CD4-positive, alpha-beta T cell treated with Interleukin-1 beta for 1 hour (primary cell): ENCODE measurements at places on chromosomes 5 and 9.
A peak's percentile ranks its signal among the peaks of the same experiment; 100 is the strongest.

GRCh38 chr5:135032999-135033861 lies 798 bp downstream of the PITX1 start:
- DNase-seq, result no peak

DNA sequence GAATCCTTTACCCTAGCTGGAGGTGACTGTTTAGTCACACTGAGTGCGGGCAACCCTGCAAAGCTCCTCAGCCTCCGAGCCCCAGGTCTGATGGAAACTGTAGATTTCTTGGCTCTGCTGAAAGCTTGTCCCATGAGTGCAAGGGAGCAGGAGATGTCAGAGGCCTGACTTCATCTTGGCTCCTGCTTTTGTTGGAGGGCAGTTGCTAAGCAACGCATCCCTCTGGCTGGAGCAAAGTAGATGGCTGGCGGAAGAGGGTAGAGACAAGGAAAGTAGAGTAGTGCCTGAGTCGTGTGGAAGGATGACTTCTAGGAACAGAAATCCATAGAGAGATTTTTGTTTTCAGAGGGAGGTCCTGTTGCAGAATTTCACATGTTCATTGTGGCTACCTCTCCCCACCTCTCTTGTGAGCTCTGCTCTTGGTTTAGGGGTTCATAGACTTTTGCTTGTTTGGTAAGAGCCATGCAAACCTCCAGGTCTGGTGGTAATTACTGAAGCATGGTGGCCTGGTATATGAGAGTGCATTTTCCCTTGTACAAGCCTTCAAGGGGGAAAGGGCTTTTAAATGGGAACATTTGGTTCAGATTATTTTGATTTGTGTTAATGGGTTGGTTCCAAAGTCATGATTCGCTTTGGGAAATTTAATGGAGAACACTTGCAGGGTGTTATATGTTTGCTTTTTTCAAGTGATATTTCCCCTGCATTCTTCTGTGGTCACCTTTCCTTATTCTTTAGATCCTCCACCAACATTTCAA lies 71.5 kb downstream of the ARHGAP26 start:
- no peak for DNase-seq

DNA sequence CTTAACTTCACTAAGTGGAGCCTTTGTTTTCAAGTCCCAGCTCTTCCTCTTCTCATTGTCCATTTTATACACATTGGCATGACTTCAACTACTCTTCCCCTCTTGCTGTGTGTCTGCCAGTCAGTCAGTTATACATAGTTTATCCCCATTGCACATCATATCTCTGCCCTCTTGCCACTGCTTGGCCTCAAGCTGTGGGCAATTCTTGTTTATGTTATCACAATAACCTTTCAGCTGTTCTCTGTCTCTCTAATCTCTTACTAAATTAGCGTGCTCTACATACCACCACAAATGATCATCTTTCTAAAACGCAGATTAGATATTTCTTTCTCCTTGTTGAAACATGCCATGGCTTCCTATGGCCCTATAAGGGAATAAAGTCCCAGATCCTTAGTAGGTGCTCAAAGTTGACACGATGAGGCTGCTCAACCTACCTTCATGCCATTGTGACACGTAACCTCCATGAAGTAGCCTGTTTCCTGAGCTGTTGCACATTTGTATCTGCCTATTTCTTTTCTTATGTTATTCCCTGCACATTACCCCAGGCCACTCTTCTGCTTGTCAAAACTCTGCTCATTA lies 239.3 kb downstream of the GAS1 start:
- DNase-seq, result no peak

DNA sequence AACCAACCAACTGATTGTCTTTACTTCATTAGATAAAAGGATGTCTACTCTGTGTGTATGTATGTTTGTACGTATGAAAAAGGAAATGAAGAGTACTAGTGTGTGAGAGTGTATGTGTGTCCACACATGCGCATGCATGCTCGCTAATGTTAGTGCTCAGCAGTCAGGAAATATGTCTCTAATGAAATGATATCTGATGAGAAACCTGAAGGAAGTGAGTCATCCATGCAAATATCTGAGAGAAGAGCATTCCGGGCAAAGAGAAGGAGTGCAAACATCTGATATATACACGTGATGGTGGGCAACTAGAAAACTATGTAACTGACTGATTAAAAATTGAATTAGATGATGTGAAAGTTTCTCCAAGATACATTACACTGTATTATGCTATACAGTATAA lies 29.6 kb upstream of the UGCG start:
- DNase-seq, result peak; percentile 30

- DNase-seq, result no peak
Observed at GRCh38 chr5:9820691-9821449, 190.7 kb upstream of the TAS2R1 start.

GRCh38 chr5:73757416-73757815 lies 131.4 kb downstream of the ARHGEF28 start:
- no peak for DNase-seq

DNA sequence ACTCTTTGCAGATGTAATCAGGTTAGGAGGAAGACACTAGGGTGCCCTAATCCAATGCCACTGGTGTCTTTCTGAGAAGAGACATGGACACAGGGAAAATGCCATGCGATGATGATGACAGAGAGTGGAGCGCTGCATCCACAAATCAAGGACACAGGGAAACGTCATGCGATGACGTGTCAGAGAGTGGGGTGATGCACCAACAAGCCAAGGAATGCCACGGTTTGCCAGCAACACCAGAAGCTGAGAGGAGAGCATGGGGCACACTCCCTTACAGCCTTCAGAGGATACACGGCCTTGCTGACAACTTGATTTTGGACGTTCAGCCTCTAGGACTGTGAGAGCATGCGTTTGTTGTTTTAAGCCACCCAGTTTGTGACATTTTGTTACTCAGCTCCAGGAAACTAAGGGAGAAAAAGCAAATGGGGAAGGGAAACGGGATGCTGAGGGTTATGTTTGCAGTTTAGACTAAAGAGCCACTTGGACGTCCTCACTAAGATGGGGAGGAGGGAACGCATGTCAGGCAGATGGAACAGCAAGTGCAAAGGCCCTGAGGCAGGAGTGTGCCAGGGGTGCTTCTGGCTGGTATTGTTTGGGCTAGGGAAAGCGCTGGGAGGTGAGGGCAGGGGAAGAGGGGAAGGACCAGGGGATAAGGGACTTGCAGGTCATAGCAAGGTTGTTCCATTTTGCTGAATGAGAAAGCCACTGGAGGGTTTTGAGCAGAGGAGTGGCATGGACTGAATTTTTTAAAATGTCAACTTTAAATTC lies 2.5 kb upstream of the TENT4A start:
- no peak for DNase-seq

DNA sequence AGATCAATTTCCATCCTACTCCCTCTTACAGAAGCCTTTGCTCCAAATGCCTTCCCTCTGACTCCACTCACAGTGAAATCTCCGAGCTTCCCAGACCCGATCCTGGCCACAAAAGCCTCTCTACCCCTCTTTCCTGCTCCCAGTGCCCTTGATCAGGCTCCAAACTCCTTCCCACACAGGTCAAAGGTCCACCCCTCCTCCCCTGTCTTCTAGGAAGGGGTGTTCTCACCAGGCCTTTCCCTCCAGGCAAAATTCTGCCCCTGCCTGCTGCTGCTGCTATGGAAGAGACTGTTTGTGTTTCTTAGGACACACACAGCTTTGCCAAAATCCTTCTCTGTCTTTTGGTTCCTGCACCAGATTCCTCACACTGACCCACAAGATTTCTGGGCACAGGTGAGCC lies 85.8 kb upstream of the ALDH1A1 start:
- DNase-seq, result no peak

- DNase-seq, result no peak
Observed at GRCh38 chr9:124340219-124341069, 74.8 kb downstream of the PSMB7 start.

GRCh38 chr5:149497357-149497756 lies 53.9 kb downstream of the CSNK1A1 start:
- no peak for DNase-seq

GRCh38 chr5:150245111-150245789 lies 44.3 kb downstream of the CAMK2A start:
- DNase-seq, result no peak

- DNase-seq, result no peak
Observed at GRCh38 chr5:27963050-27963783, 924.8 kb upstream of the CDH9 start.

DNA sequence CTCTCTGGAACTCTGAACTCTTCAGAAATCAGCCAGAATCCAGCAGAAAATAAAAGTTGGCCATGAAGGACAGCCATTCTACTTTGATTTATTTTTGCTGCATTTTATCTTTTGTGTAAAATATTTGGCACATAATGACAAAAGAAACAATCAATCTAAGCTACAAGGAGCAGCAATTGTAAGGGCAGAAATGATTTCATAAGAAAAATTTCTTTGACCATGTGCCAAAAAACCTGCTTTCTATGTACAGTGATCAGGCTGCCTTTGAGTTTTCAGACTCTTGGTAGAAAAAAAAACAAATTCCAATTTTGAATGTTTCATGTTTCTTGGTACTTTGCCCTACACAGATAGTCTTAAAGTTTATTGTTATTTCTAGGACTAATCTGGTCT lies 69.8 kb upstream of the SLC1A3 start:
- no peak for DNase-seq

GRCh38 chr5:31639481-31640411 lies 815 bp downstream of the PDZD2 start:
- DNase-seq, result no peak

DNA sequence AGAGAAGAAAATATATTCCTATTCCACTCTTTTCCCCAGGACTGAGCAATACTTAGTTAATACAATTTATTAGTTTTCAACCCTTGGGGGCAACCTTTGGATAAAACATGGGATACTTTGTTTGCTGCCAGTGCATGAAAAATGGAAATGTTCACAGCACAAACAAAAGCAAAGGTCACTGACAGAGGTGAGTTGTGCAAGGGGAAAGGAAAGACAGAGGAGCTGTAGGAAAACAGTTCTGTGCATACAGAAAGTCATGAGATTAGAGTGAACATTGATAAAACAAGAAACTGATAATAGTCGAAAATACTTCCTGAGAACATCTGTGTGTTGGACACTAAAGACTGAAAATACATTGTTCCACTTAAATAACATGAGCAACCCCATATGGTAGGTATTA lies 779.8 kb downstream of the TLE4 start:
- DNase-seq, result no peak

DNA sequence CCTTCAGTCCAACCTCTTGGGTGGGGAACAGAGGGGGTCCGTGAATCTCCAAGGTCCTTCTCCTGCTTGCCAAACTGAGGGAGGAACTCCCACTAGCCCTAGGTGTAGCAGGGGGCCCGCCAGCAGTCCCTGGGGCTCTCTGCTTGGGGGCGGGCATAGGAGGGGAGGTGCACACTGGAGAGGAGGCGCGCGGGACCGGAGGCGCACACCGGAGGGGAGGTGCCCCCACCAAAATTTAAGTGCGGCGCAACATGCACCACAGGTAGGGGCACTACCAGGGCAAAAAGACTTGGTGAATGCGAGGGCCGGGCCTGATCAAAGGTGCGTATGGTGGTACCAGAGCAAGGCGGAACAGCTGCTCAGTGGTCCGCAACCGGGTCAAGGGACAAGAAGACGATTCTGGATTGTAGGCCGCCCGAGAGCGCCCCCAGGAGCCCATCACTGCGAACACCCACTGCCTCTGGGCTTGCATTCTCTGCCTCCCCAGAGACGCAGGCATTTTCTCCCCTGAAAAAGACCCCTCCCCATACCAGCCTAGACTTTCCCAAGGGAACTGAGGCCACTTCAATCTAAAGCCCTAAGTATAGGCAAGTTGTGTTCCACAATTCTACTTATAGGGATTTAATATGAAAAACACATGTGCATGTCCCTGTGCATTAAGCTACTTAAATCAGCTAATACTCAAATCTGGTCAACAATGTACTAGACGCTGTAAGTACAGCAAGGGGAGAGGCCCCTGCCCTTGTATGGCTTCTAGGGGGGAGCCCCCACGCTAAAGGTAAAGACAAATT lies 50.6 kb downstream of the TGFBI start:
- no peak for DNase-seq

DNA sequence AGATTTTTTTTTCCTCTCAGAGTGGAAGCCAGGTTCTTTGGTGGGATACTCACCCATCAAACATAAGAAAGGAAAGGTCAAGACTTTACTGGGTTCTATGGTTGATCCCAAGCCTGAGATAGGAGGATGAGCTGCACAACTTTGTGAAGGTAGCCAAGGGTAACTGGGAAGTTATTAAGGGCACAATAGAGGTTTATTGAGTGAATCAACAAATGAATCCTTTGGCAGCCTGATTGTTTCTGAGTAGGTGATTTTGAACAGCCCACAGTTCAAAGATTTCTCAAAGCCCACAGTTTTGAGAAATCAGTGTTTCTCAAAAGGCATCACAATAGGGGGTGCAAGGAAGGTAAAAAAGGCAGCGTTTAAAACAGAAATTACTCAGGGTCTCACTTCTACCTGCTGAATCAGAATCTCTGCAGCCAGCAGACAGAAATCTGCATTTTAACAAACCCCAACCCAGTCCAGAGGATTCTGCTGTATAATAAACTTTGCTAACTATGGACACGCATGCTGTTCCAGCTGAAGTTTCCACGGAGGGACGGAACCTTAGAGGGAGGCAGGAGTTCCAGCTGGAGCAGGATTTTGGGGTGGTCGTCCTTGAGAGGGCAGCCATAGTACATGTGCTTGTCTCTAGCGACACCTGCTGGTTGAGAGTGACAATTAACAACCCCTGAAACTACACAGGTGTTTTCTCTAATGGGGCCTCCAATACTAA lies 32.7 kb upstream of the FSD1L start:
- peak; percentile 69 for DNase-seq

DNA sequence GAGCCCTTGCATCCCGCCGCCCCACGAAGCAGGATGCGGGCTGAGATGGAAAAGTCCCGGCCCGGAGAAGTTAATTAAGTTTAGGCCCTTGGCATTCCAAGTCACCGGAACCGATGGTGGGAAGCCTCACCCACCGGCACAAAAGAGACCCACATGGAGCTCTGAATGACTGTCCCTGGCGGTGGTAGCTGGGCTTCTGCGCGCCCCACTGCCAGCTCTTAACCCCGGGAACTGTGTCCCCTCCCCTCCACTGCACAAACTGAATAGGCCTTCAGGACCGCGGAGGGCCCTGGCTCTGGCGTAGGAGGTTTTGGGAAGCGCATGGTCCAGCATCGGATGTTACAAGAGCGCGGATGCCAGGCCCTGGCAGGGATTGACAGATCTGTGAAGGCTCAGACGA lies 291.1 kb upstream of the TUT7 start:
- no peak for DNase-seq

- no peak for DNase-seq
Observed at GRCh38 chr9:116027511-116027910, 126.1 kb upstream of the PAPPA start.
